ENCODE measurements at places on chromosomes 1 and 21. TPM values are rescaled to one million over a fixed set of nuclear protein-coding genes. Genes with fewer than 3 reads are reported as not detected.

The IQGAP3 gene
- total RNA-seq = 7.3 TPM

The CFAP141 gene
- total RNA-seq = 0.66 TPM

DNA sequence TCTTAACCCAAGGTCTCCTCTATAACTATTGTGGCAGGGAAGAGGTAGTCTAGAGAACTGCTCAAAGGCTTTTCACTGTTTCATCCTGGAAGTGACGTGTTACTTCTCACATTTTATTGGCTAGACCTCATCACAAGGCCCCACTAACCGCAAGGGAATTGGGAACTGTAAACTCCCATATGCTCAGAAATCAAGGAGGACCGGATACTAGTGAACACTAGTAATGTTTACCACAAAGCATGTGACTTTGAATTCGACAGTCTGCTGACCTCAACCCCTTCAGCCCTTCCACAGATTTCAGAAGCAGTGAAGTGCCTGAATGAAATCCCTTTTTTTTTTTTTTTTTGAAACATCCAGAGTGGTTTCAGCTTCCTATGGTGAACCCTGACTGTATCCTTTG lies 3.4 kb upstream of the EEIG2 start:
- no peak for DNase-seq

GRCh38 chr1:32984455-32985171 lies 20.0 kb upstream of the RNF19B start:
- no peak for DNase-seq

DNA sequence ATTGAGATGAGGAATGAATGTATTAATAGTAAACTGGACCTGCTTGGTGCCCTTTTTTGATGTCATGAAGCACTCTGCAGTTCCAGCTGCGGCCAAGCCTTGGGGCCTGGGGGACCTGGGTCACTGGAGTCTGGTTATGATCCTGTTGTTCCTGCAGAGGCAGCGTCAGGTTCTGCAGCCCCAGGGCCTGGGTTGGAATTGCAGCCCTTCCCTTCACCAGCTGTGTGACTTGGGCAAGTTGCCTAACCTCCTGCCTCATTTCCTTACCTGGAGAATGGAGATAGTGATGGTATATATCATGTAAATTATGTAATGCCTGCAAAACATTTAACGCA lies 9.1 kb upstream of the ATP5PO start:
- no peak for DNase-seq

DNA sequence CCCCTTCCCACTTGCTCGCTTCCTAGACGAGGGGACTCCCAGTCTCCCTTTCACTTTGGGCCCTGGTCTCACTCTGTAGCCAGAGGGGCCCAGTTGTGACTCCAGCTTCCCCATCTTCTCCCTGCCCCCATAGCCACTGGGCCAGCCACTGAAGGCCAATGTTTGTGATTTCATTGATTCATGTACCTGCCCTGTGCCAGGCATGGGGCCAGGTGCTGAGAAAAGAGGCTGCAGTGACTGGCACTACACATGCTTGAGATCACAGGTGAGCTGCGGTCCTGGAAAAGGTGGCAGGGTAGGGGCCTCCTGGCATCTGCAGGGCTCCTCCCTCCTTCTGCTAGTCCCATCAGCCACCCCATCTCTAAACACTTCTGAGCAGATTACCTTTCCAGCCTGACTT lies 345.3 kb upstream of the VAMP3 start:
- DNase-seq = no peak

DNA sequence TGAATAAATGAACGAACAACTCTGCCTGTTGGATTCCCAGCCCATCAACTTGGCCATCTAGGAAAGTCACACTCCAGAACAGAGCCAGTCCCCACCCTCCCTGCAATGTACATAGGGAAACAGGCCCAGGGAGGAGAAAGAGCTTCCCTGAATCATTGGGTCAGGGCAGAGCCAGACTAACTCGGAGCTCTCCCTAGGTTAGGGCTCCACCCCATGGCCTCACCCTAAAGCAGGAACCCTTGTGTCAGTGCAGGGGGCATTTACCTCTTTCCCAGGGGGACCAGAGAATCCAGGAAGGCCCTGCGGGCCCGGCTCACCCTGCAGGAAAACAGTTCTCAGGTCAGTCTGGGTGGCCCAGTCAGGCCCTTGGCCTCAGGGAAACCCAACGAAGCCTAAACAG lies 11.6 kb downstream of the COL9A2 start:
- DNase-seq = no peak

GRCh38 chr1:244012202-244012601 lies 38.9 kb upstream of the ZBTB18 start:
- no peak for DNase-seq

GRCh38 chr1:100219883-100220282 lies 29.8 kb downstream of the DBT start:
- no peak for DNase-seq

DNA sequence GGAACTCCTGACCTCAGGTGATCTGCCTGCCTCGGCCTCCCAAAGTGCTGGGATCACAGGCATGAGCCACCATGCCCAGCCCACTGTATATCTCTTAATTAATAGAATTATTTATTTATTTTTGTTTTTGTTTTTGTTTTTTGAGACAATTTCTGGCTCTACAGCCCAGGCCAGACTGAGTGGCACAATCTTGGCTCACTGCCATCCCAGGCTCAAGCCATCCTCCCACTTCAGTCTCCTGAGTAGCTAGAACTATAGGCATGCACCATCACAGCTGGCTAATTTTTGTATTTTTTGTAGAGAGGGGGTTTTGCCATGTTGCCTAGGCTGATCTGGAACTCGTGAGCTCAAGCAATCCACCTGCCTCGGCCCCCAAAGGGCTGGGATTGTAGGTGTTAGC lies 15.7 kb upstream of the WDTC1 start:
- no peak for DNase-seq

DNA sequence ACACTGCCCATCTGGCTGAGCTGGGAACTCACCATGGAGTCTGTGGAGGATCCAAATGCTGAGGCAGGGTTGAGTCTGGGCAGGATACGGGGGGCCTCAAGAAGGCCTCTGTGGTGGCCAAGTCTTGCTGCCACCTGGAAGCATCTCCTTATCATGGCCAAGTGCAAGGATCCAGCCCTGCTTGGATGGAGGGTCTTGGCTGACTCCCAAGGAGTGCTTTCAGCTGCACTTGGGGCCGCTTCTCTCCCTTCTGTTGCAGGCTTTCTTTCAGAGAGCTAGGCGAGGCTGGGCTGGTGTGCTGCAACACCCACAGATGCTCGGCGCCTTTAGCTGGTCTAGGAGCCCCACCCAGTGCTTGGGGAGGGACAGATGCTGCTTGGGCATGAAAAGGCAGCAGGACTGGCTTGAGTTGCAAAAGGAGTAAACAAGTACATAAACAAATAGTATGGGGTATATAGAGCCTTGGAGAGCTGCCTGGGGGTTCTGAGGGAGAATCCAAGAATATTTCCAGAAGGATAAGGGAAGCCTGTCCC lies at the start of gene THEM5:
Gene THEM5, minus strand, starts transcription at position 302 of the 533 bp plus-strand sequence. Its CDS starts 147 bp downstream, at position 155.
- no peak for DNase-seq

The AIM2 gene
- 1.5 TPM for total RNA-seq

GRCh38 chr1:217542837-217543236 lies 88.1 kb downstream of the GPATCH2 start:
- DNase-seq = no peak

The FAM163A gene
- total RNA-seq = 0.55 TPM

DNA sequence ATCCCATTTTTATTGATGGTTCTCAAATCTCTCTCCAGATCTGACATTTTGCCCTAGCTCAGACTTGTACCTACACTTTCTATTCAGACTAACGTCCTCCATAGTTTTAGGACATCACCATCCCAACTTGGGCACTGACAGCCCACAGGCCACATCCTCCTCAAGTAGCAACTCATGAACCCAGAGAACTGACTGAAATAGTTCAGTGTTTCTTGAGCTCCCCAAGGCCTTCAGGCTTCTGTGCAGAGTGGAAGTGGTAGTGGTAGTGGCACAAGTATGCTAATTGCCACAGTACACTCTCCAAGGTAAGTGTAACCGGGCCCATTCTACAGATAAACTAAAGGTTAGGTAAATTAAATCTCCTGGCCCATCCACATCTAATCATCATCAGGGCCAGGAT lies 112.6 kb downstream of the SLC45A1 start:
- DNase-seq = no peak

GRCh38 chr1:188343914-188344313 lies 1515.2 kb downstream of the PLA2G4A start:
- no peak for DNase-seq

DNA sequence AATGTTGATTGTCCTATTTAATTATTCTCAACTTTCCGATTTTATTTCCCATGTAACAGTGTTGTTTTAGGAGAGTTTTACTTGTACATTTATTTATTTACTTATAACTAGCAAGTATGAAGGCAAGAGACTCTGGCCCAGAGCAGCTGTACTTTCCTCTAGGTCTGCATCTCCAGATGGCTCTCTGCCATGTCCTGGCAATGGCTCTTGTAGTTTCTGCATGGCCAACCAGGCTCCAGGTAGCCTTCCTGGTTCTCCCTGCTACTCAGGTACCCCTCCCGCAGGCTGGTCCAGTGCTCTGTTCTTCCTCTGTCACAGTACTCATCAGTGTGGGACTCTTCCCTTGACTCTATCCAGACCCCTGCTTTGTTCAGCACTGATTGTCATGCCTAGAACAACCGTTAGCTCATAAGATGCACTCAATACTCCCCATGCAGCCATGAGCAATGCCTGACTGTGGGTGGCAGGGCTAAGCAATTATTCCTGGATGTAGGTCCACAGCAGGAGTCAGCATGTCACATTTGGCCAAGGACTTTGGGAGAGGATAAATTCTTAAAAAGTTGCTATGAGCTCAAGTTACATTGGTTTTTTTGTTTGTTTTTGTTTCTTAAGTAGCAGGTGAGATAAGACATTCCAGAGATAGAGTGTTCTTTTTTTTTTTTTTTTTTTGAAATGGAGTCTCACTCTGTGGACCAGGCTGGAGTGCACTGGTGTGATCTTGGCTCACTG lies 10.9 kb upstream of the IL20 start:
- DNase-seq = no peak

All from spinal cord (tissue), 10 donors.